Neuronal stem cell (in vitro differentiated cells): ENCODE measurements at places on chromosomes 6 and 20.
A peak's percentile ranks its signal among the peaks of the same experiment; 100 is the strongest.

GRCh38 chr6:44342489-44342888, at the start of gene SPATS1:
Gene SPATS1 (plus strand): TSS chr6:44342650. CDS start chr6:44343096, 446 bp downstream.
- DNase-seq = peak; percentile 8

DNA sequence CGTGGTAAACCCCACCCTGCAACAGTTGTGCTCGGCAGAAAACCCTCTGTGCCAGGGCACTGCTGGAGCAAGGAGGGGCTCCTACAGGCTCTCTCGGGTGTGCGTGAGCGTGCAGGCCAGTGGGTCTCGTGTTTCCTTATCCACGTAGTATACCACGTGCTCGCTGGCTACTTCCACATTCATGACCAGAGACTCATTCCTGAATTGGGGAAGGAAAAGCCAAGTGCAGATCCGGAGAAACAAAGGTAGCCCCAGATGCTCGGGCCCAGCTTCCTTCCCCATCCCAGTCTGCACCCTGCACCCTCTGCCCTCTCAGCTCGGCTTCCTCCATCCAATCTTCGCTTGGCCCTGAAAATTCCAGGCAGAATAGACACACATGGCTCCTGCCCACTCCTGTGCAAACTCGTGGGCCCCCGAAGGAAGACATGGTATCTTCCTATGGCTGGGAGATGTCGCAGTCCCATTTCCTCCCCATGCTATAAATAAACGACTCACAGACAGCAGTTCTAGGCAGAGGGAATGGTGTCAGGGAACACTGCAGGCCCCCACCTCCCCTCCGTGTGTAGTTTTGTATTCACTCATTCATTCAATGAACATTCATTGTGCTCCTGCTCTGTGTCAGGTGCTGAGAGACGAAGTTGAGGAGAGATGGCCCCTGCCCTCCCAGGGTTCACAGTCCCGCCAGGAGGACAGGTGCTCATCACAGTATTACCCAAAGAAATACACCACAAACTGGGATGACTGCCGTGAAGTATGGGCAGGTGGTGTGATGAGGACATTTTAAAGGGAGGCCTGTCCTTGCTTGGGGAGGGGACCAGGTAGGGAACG, 29.6 kb downstream of the NPEPL1 start:
- DNase-seq = no peak

DNA sequence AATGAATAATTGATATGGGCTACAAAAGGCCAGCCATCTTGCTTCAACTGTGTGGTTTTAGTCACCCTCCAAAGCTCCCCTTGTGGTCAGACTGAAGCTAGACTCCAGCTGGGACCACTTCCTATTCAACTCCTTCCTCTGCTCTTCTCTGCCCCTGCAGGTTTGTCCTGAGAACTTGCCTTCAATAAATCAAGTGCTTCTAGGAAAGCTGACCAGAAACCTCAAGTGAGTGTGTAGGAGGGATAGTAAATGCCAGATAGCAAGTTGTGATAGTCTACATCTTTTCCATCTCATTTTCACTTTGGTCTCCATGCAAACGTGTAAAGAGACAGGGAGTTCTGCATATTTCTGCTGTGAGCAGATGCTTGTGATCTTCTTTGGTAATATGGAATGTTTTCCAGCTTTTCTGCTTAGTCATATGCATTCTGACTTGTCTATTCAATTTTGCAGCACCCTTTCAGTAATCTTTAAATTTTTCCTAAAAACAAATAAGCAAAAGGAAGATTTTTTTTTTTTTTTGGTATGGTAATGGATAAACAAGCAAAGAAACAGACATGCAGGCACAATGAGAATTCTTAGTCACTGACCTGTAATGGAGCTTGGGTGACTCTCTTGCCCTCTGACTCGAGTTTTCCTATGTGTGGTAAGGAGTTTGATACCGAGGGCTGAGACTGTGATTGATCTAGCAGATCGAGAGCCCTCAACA, 201.3 kb upstream of the BTBD3 start:
- no peak for DNase-seq

DNA sequence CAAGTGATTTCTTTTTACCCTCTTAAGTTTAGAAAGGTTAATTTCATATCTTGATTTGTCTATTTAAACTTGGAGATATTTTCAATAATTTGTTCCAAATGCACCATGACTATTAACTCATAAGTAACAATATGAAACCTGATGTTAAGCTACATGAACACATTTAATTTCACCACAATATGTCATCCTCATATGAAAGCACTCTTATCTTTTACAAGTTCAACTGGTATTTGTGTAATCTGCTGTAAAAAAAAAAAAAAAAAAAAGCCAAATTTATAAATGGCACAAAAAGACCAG, 110.4 kb downstream of the HFE start:
- DNase-seq = no peak

- no peak for DNase-seq
Measured at GRCh38 chr6:15819841-15820240, 157.0 kb upstream of the DTNBP1 start.

GRCh38 chr6:7615611-7616383, 25.8 kb downstream of the SNRNP48 start:
- peak; percentile 47 for DNase-seq

- DNase-seq = no peak
Measured at GRCh38 chr6:6890400-6890858, 217.3 kb upstream of the RREB1 start.

DNA sequence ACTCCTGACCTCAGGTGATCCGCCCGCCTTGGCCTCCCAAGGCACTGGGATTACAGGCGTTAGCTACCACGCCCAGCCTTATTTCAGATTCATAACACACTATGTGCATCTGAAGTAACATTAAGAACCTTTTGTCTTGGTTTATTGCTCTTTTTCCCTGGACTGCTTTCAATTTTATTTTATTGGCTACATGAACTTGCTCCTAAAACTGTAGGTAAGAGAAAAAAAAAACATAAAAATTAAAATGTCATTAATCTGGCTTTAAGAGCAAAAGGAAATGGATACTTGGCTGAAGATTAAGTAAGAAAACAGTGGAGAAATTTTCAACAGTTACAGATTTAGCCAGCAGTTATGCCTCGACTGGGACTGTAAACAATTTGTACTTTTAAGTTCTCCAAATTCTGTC, 62.5 kb downstream of the GJA1 start:
- DNase-seq = no peak

DNA sequence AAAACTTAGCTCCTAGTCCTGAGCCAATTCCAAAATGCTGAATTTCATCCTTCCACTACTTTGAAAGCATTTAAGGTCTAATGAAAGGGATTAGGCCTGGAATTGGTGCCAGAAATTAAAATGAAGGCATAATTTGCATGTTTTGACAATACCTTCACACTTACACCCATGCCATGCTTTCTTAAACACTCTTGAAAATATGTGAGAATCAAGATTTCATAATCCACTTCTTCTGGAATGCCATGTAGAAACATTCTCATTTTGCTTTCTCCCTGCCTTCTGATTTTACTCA, 77.1 kb downstream of the ANKEF1 start:
- DNase-seq = no peak

- no peak for DNase-seq
Measured at GRCh38 chr20:58149437-58150091, 78.9 kb downstream of the ANKRD60 start.

DNA sequence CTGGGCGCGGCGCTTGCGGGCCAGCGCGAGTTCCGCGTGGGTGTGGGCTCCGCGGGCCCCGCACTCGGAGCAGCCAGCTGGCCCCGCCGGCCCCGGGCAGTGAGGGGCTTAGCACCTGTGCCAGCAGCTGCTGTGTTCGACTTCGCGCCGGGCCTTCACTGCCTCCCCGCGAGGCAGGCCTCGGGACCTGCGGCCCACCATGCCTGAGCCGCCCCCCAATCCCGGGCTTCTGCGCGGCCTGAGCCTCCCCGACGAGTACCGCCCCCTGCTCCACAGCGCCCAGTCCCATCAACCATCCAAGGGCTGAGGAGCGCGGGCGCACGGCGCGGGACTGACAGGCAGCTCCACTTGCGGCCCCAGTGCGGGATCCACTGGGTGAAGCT, 36.2 kb downstream of the RIOK1 start:
- DNase-seq = no peak

DNA sequence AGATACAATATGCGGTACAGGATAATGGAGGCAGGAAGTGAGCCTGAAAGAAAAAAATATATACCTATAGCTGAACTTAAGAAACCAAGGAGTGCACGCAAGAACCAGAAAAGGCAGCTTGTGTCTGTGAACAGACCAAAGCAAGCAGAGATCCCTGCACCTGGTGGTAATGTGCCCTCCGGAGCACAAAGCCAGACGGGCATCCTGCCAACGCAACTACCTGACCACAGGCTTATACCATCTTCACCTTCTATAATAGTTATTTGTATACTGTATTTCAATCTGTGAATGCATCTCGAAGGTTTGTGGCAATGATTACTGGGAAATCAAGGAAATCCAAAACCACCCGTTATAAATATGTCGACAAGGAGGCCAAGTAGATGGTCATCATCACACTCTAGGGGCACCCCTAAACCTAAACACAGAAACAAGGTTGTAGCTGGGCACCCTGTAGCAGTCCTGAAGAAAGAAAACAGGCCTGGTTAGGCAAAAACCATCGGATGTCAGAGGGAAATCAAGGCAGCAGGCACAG, 801 bp downstream of the FBXL4 start:
- no peak for DNase-seq

DNA sequence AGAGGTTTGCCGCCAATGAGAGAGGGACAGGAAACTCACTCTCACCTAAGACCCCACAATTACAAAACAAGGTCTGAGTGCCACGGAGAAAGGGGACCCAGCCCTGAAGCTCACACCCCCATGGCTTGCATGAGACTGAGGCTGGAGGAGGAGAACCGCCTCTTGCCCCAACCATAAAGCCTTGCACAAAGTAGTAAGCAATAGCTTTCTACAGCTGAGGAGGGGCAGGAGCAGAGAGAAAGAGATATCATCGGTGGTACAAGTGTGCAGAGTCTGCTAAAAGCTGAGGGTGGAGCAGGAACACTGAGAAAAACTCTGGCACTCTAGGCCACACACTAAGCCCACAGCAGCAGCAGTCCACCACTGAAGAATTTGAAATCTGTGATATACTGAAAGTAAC, 37.7 kb downstream of the OSTM1 start:
- no peak for DNase-seq

DNA sequence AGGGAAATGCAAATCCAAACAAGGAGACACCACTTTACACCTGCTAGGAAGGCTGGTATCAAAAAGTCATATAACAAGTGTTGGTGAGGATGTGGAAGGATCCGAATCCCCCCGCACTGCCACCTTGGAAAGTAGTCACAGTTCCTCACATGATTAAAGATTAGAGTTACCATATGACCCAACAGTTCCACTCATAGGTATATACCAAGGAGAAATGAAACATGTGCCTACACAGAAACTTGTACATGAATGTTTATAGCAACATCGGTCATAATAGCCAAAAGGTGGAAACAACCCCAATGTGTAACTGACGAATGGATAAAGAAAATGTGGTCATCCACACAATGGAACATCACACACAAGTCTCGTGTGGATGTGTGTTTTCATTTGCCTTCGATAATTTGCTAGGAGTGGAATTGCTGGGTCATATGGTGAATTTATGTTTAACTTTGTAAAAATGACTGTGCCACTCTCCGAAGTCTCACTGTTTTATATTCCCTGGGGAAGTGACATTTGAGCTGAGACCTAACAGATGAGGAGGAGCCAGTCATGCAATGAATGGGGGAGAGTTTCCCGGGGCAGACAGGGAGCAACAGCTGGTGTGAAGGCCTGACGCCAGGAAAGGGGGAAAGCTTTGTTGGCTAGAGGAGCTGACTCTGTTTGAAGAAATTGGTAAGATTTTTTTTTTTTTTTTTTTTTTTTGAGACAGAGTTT, 125.9 kb upstream of the MLN start:
- no peak for DNase-seq

GRCh38 chr6:128376952-128377503, 143.4 kb downstream of the PTPRK start:
- no peak for DNase-seq

DNA sequence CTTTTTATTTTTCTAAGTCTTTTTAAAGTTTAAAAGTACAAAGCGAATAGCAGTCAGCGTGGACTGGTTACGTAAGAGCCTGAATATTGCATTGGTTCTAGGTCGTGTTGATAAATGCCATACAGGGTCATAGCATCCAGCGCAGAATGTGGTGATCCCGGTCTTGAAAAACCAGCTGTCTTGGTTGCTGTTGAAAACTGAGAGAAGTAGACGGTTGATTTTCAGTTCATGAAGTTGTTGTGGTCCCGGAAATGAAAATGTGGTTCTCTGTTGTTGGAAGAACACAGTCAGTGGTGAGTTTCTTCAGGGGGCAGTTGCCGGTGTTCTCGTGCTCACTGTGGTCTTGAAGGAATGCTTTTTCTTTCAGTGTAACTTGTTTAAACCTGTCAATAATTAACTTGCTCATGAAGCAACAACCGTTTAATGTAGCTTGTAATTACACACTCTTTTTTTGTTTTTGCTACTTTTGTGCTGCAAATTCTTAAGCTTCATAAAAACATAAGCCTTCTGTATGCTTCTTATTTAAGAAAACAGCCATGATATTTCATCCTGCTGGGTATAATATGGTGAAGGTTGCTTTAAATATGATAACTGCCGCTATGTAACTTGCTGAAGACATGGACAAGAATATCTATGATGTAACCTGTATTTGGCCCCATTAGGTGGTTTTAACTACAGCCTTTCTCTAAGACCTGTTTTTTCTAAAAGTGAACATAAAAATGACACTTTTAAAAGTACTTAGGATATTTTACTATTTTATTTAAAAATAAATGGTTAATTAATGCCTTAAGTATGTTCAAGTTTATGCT, 64.8 kb upstream of the KIF25 start:
- no peak for DNase-seq

DNA sequence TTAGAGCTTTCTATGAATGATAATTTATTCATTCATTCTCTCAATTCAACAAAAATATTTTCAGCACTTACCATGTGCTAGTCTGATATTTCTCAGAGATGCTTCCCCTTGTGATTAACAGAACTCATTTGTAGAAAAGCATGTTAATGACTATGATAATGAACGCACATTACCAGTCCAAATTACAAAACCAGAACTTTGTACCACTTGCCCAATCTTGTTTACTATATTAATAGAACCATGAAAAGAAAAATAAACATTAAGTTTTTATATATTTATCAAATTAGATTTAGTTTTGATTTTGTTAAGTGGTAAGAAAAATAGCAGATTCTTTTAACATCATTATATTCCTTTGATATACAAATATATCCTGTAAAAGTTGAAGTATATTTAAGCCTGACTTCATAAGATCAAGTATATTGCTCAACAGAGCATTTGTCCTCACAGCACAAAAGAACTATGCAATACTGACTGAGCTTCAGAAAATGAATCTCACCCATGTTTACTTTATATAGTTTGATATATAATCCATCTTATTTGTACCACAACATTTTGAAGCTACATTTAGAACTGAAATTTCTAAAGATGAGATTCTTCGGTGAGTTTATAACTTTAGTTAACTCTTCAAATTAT, 48.9 kb downstream of the TMEM244 start:
- no peak for DNase-seq

DNA sequence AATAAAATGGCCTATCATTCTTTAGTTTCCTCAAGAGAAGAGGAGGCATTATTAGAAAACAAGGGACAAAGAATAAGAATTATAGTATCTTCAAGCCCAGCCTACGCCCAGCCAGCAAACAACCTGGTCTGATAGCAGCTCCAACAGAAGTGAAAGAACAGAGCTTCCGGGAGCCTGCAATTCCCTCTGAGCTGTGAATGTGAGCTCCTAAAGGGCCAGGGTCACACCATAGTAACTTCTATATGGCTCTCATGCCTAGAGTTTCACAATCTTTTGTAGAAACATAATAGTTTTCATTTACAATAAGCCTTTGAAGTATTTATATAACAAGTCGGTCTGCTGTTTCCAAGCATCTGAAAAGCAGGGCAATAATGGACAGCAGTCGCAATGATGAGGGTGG, 116.5 kb downstream of the SMLR1 start:
- no peak for DNase-seq

GRCh38 chr6:12245763-12246718, 44.1 kb upstream of the EDN1 start:
- no peak for DNase-seq
